HFF-Myc (cell line): ENCODE measurements at places on chromosomes 11 and 22.
A peak's percentile ranks its signal among the peaks of the same experiment; 100 is the strongest.

DNA sequence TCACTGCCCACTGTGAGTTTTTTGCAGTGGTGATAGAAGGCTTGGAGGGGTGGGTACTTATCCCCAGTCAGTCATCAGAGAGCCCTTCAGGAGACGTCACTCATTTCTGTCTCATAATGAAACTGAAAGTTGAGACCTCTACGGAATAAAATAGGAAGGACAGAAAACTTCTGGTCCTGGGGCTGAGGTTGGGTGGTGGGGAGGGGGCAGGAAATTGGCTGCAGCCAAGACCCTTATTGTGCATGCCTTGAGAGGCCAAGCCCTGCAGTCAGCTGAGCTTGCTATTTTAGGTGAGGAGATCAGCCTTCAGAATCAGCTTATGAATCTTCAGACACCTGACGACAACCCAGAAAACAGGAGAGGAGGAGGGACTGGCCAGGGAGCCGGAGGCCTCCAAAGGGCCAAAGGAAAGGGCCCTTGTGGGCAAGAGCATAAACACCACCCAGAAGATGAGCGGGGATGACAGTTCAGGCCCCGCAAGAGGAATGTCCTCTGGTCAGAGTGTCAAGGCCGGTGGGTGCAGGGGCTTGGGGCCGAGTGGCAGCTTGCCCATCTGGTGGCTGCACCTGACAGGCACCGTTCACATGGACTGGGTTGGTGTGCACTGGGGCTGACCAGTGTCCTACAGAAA lies 17.9 kb upstream of the ADA2 start:
- DNase-seq, result no peak

DNA sequence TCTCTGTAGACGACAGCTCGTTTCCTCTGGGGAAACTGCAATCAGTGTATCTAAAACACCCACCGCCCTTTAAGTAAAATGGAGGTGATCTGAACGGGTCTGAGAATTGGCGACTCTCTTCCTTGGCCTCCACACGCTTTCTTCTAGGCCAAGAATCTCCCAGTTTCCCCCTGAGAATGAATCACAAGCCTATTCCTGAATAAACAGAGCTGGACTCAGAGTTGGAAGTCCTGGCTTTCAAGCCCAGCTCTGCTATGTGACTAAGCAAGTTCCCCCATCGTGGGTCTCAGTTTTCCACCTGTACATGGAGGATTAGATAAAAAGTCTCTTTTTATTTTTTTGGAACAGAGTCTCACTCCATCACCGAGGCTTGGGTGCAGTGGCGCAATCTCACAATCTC lies 200.4 kb downstream of the MN1 start:
- DNase-seq, result no peak

DNA sequence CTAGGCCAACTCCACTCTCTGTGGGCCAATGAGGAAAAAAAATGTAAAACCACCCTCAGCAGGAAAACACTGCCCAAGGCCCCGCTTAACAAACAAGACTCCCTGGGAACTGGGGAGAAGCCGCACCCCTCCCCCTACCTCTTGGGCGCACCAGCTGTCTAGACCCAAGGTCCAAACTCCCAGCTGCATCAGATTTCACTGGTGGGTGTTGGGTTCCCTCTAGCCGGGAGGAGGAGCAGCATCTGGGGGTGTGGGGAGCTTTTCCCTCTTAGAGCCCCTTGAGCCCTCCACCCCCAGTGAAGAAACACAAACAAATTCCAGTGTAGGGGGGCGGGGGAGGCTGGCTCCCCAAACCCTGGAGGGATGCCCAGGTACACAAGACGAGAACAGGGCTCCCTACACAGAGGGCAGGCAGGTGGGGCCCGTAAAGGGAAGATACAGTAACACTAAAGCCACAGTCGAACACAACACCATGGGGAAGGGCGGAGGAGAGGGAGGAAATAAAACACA lies 64.9 kb downstream of the NECTIN1 start:
- DNase-seq, result no peak

GRCh38 chr11:116285026-116285425 lies 487.8 kb downstream of the BUD13 start:
- DNase-seq, result no peak

GRCh38 chr11:128613300-128613995 lies 26.1 kb upstream of the ETS1 start:
- no peak for DNase-seq

DNA sequence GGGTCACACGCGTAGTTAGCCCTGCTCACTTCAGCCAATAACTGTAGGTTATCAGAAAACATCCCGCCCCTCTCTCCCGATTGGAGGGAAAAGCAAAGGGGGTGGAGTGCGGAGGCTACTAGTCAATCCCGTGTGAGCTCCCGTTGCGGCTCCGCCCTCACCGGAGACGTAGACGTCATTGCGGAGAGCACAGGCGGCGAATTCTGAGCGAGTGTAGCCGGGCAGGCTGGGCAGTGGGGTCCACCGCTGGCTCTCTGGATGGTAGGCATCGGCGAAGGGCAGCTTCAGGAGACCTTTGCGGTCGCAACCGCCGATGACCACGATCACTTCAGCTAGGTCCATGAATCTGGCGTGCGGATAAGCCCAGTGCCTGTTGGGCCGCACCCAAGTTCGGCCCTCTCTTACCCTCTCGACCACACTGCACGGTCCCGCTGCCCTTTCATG lies 4.7 kb downstream of the KLHL35 start:
- DNase-seq, result peak; percentile 47

DNA sequence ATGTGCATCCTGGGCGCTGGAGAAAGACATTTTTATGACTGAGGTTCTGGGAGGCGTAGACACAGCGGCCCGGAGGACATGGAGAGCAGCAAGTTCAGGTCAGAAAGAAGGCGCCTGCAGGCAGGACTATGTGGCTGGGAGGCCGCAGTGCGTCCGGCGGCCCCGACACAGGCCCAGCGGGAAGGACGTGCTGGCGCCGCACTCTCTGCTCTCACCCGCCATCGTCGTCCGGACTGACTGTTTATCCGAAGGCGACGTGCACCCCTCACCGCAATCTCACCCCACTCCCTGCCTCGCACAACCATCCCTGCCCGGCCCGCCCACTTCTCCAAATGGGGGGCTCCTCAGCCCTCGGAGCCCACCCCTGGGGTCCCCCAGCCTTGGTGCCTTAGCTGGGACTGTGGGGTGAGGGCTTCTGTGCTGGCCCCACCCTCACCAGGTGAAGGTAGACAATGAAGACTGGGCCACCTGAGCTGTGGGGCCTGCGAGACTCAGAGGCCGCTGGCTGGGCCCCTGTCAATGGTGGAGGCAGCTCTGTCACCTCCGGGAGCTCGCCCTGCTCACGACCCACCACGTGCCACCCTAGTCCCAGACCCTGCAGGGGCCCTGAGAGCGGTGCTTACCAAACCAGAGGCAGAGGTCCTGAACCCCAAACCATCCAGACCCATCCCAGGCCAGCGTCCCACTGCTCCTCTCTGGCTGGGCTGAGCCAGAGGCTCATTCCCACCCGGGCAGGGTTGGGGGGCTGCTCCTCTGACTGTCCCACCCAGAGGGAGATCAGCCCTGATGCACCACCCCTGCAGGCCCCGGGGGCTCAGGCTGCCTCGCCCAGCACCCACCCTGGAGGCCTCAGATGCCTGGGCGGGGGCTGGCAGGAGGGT lies 16.2 kb upstream of the MUC5B start:
- DNase-seq, result no peak

DNA sequence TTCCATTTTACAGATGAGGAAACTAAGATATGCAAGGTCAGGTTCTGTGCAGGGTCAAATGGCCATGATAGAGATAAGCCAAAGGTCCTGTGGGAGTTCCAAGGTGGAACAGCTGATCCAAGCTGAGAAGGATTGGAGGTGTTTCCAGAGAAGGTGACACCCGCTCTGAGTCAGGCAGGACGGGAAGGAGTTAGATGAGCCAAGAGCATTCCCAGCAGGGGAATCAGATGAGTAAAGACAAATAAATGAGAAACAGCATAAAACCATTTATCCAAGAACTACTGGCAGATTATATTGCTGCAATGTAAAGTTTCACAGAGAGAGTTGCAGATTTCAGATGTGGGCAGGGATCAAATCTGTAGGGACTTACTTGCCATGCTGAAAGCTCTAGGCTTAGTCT lies 18.9 kb upstream of the HEPHL1 start:
- no peak for DNase-seq

DNA sequence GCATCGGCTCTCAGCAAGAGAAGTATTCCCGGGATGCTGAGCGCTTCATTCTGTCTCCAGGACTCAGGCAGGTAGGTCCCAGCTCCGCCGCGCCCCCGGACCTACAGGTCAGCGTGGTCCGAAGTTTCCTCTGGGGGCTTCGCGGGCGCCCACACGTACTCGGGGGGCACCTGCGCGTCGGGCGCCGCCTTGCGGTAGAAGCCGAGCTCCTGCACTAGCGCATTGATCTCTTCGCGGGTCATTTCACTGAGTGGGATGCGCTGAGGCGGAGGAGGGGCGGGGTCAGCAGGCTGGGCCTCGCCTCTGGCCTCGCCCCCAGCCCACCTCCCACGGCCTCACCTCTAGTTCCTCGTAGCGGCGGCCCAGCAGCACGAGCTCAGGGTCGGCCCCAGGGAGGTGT lies 2.5 kb downstream of the SELENOM start:
- no peak for DNase-seq

DNA sequence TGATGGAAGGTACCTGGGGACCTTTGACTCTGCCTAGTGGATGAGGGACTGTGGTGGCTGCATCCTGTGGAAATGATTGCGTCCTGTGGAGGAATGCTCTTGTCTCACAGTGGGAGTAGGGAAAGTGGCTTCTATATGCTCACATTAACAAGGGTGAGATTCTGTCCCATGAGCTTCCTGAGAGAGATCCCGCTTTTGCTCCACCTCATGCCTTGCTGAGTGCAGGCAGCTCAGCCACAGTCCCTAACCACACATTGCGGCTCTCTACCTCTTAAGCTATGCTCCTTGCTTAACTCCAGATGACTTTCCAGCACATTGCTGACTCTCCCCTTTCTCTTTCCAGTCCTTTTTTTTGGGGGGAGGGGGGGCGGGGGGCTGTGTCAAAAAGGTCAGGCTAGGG lies 45.0 kb downstream of the TEAD1 start:
- no peak for DNase-seq
